ENCODE measurements at places on chromosomes 5 and 9. TPM values are rescaled to one million over a fixed set of nuclear protein-coding genes. Genes with fewer than 3 reads are reported as not detected.

SLC9A3 gene
- total RNA-seq, result 1.2 TPM

CCDC183 gene
- not detected for total RNA-seq

NDUFA8 gene
- 70.2 TPM for total RNA-seq

SH3PXD2B gene
- 14.8 TPM for total RNA-seq
